ENCODE measurements at places on chromosomes 5 and 9.

DNA sequence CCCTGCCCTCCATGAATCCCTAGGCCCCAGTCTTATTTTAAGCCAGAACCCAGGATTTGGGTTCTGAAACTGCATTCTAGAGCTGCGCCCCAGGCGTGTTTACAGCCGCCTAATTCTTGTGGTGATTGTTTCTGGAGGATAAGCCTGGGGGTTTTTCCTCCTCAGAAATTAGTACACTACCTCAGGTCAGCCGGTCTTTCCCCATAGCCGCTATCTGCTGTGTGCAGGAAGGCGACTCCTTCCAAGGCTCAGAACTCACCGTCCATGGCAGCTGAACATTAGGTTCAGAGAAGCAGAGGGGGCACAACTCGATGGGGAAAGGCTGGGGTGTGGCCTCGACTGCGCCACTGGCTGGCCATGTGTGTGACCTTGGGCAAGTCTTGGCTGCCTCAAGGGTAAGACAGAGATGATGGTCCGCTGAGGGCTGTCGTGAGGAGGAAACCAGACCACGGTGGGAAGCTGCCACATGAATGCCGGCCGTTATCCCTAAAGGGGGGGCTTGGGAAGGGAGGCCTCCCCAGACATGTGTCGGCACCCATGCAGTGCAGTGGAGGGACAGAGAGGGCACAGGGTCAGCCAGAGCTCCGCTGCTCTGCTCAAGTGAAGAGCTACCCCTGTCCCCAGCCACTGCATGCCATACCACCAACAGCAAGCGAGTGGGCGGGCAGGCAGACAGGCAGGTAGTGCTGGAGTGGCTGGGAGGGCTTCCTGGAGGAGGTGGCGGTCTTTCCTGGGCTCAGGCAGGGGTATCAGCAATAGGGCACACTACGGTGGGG, 28.9 kb downstream of the SHB start:
- DNase-seq, result no peak

- no peak for DNase-seq
Measured at GRCh38 chr5:158814521-158814920, 285.2 kb downstream of the EBF1 start.

DNA sequence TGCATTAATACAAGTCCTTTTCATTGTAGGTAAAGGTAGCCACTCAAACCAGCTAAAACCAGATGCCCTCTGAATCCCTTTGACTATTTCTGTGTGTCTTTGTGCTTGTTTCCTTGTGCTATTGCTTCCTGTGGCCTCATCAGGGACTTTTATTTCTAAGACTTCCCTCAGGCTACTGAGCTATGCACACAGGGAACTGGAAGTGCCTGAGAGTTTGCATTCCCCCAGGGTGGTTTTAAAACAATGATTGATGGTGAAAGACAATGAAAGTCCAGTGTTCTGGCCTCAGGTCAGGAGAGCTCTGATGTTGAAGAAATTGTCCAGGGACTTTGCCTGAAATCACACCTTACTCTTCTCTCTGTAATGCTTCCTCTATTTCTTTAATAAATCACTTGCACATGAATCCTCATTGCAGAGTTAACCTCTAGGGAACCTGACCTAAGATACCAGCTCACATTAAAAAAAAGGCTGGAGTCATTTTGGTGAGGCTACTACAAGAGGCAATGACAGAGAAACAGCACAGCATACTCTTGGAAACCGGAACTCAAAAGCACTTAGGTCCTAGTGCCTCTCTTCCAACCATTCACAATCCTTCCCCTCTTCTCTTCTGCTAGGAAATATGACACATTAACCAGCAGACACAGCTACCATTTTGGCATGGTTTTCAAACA, 158.1 kb upstream of the NREP start:
- no peak for DNase-seq

DNA sequence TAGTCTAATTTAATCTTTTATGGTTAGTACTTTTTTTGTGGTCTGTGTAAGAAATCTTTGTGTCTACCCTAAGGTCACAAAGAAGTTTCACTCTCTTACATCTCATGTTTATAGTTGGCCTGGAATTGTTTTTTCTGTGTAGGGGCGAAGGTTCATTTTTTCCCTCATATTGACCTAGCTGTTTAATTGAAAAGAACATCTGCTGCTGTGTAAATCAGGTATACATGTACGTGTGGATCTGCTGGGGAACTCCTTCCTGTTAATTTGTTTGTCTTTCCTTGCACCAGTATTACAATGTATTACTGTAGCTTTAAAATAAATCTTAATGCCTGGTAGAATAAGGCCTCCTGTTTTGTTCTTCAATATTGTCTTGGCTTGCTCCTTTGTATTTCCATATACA, 37.8 kb downstream of the EXOSC2 start:
- no peak for DNase-seq

- no peak for DNase-seq
Measured at GRCh38 chr5:115815693-115816225, 700 bp downstream of the CDO1 start.

GRCh38 chr5:155794795-155795194, 532.2 kb upstream of the SGCD start:
- DNase-seq, result no peak

DNA sequence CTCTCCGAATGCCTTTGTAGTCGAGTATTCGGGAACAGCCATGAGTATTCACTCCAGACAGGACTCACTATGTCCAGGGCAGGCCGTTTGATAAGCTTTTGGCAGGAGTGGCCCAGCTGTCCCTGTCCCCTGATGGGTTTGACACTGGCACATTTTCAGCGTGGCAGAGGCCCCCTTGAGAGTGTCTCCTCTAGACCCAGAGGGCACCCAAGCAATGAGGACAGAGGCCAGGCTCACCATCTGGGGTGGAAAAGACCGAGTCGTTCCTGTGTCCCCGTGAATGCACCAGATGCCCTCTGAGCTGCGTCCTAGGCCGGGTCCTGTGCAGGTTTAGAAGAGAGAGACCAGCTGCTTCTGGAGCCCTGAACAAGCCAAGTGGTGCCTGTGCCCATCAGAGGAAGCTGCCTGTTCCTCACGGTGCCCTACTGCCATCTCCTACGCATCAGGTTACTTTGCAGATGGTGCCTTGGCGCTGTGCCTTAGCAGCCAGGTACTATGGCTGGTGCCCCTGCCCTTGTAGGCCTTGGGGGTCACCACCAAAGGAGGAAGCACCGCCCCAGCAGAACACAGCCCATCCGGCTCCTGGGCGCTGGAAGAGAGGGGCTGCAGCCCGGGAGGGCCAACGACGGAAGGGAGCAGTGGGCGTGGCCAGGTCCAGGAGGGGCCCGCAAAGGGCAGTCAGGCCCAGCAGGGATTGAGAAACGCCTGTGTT, 42.4 kb downstream of the LRSAM1 start:
- DNase-seq, result no peak

DNA sequence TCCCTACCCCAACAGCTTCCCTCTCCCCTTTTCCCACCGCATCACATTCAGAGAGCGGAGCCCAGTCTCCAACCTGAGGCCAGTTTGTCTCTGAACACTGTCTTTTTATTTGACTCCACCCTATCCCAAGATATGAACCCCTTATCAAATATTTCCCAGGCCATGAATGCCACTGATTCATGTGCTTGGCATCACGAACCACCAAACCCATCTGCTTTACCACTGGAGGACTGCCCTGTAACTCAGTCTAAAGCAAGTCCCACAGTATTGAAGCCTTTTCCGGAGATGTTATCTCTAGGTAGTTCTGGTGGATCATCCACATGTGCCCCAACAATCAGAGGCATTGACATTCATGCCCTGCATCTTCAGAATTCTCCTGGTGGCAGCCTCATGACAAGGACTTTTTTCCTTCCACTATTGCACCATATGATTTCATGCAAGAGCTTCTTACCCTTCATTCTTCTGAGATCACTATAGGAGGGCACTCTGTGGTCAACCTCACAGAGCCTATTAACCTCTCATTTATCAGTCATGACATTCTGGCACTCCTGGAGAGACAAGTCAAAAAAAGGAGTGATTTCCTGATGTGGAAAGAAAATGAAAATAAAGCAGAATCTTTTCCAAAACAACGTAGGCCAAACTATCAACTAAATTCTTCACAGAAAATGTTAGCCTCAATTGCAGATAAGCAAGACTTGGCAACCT, 12.3 kb upstream of the SPATA31D4 start:
- DNase-seq, result no peak

DNA sequence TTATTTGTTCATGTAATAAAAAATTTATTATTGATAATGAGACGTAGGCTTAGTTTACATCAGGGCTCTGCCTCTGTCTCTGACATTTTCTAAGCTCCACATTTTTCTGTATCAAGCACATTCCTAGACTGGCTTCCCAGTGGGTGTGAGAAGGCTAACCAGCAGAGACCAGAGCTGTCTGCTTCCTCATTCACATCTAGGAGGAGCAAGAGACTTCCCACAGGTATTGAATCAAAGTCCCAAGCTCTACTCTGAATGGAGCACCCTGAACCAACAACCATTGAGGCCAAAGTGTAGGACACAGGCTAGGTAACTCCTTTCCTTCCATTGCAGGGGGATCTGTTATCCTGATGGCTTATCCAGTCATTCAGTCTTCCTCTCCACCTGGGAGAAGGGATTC, 72.4 kb downstream of the PARP8 start:
- DNase-seq, result no peak

- DNase-seq, result no peak
Measured at GRCh38 chr9:81445331-81445921, 243.9 kb downstream of the TLE1 start.

DNA sequence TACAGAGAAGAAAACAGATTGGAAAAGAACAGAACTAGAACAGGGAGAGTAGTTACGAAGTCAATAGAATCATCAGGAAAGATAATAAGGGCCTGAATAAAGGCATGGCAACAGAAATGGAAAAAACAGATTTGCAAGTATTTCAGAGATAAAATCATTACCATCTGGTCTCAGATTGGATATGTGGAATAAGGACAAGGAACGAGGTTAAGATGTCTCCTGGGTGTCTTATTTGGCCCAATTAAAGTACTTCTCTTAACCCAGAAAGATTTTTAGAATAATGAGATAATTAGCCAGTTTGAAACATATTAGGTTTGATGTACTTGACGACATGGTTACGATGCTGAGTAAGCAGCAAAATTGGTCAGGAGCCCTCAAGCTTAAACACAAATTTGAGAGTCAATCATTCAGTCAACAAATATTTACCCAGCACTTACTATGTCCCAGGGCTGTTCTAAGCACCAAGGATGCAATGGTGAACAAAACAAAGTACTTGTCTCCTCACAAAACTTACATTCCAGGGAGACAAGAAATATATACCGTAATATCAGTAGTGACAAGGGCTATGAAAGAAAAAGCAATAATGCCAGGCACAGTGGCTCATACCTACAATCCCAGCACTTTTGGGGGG, 18.3 kb downstream of the RICTOR start:
- DNase-seq, result no peak

DNA sequence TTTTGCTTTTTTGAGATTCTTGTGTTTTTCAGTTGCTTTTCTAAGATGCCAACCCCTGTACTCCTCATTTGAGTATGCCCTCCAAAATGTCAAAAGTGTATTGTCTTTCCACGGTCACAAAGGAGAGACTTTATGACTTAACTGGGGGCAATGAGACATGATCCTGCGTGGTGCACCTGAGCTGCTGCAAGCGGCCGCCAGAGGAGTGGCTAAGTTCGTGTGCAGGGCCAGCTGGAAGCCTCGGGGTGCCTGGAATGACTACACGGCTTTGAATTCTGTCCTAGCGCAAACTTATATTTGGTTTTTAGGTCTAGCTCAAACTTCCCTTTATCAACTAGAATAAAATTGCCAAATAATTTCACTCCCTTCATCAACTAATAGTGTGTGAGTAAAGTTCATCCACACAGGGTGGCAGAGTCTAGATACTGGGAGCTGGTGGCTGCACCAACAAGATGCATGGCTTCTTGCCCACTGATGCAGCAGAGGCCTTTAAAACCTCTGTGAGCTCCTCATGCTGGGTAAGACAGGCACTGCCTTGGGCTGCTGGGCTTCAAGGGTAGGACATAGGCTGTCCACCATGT, 4.7 kb downstream of the GADD45G start:
- DNase-seq, result no peak
